Liver (tissue), 10 donors: ENCODE measurements at places on chromosomes 11 and 22. TPM values are rescaled to one million over a fixed set of nuclear protein-coding genes. Genes with fewer than 3 reads are reported as not detected.

GRCh38 chr11:69008737-69009440, 4.2 kb downstream of the MRGPRF start:
- no peak for DNase-seq

DNA sequence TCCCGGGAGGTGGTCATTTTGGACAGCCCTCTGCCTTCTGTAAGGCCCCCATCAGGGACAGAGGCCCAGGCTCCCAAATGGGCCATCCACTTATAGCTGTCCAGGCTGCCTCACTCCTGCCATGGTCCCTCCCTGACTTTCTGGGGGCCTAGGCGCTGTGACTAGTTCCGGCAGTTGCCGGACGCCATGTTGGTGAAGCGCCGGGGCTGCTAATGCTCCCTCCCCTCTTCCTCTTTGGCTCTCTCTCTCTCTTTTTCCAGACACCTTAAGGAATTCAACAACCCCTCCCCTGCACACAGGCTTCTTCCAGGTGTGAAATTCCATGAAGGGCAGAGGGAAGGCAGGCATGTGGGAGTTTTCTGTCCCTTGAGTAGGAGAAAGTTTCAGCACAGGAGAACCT, 445.6 kb downstream of the SOX6 start:
- DNase-seq = no peak

GRCh38 chr22:22877523-22878210, 9.9 kb upstream of the IGLL5 start:
- peak; percentile 68 for DNase-seq

- no peak for DNase-seq
Observed at GRCh38 chr11:82315093-82315492, 418.6 kb downstream of the FAM181B start.

DNA sequence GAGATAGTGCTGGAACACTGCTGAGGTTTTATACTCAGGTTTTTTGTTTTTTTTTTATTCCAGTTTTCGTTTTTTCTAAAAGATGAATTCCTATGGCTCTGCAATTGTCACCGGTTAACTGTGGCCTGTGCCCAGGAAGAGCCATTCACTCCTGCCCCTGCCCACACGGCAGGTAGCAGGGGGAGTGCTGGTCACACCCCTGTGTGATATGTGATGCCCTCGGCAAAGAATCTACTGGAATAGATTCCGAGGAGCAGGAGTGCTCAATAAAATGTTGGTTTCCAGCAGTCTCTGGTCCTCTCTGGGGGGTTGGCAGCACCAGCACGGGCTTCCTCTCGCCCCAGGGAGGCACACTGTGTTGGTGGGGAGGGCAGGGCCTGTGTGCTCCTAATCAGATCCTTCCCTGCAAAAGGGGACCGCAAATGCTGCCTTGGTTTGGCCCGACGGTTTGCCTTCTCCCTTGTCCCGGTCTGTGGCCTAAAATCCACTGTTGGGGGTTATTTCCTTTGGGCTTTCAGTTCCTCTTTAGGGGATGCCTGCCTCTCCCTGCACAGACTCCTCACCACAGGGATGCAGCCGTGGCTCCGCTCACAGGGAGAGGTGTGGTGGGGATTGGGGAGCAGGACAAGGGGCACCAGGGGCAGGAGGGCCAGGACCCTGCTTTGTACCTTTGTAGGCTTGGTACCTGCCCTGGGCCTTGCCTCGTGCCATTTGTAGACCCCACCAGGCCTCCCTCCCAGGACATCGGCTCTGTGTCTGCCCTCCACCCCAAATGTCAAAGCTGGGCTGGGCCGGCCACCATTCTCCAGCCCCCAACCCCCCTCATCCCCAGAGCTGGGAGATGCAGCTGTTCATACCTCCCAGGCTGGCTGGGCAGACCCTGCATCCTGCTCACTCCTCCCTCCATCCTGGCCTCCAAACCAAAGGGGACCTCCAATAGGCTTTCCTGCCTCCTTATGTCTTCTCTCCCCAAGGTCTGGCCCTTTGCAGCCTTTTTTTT, 13.5 kb downstream of the MCAT start:
- no peak for DNase-seq

- no peak for DNase-seq
Observed at GRCh38 chr11:68470304-68470811, 9.8 kb downstream of the PPP6R3 start.

- no peak for DNase-seq
Observed at GRCh38 chr22:37266581-37267134, 15.7 kb upstream of the CYTH4 start.

GRCh38 chr11:122207921-122208764, 92.1 kb upstream of the BLID start:
- no peak for DNase-seq

DNA sequence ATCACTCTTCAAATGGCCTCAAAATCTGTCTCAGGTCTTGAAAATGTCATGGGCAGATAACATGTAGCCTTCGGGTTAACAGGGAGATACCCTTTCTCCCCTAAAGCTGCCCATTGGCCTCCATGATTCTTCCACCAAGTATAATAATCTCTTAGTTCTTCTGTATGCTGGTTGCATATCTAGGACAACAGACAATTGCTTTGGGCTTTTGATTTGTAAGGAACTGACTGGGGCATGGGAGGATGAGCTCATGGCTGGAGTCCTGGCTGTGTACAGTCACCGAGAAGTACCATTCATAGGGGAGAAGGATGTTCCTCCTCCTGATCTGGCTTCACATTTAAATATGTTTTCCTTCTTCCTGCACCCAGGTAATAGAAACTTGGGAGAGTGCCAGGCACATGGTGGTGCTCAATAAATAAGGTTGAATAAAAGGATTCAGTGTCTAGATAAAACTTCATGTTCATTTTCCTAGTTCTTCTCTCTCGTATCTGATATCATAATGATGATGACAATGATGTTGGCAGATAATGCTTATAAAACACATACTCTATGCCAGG, 2.8 kb upstream of the AMPD3 start:
- DNase-seq = no peak

- DNase-seq = peak; percentile 85
Observed at GRCh38 chr11:65487467-65488272, 11.2 kb upstream of the MALAT1 start.

DNA sequence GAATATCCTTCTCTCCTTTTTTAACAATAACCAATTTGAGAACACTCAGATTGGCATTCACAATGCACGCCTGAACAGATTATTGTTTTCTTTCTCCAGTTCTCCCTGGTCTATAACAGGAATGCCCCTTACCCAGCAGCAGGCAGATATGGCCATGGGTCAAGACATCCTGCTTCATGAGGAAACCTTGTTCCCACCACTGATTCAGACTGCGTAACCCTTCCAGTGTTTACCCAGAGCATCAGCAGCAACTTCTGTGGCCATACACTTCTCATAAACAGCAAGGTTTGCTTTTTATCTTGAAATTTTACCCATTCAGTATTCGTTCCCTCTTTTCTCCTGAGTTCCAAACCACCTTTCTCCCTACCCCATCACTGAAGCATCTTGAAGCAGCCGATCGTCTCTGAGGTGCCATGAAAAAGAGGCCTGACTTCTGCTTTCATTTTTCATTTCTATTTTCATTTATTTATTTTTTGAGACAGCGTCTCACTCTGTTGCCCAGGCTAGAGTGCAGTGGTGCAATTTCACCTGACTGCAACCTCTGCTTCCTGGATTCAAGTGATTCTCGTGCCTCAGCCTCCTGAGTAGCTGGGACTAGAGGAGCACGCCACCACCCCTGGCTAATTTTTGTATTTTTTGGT, 9.6 kb downstream of the PTS start:
- no peak for DNase-seq

- DNase-seq = no peak
Observed at GRCh38 chr11:89487016-89487415, 4.2 kb downstream of the NOX4 start.

GRCh38 chr11:128733440-128734102, 39.7 kb downstream of the FLI1 start:
- DNase-seq = no peak

DNA sequence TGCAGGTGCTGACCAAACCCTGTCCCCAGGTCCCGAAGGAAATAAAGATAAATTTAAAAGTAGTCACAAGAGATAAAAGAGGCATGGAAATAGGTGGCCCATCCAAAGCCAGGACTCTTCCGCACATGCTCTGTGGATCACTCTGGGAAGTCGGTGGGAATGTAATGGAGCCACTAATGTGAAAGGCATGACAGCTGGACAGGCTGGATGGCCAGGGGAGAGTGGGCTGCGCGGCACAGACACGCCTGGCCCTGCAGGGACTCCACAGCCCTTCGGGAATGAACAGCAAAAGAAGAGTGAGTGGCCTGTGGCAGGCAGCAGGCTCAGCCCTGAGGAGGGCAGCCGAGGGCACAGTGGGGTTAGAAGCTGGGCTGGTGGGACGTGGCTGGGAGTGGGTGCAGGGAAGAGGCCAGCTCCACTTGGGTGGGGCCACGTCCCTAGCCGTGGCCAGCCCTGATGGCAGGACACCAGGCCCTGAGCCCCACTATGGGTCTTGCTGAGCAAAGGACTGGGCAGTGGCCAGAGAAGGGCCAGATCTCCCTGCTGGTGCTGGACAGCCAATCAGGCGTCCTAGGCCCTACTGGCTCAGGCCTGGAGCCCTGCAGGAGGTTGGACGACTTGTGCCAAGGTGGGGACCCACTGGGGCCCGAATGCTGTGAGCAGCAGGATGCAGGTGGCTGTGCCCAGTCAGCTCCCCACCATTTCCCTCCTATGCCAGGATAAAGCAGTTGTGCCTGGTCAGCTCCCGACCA, 31.3 kb upstream of the GNB1L start:
- DNase-seq = no peak

- no peak for DNase-seq
Observed at GRCh38 chr22:37098976-37099591, 10.4 kb downstream of the TMPRSS6 start.

DNA sequence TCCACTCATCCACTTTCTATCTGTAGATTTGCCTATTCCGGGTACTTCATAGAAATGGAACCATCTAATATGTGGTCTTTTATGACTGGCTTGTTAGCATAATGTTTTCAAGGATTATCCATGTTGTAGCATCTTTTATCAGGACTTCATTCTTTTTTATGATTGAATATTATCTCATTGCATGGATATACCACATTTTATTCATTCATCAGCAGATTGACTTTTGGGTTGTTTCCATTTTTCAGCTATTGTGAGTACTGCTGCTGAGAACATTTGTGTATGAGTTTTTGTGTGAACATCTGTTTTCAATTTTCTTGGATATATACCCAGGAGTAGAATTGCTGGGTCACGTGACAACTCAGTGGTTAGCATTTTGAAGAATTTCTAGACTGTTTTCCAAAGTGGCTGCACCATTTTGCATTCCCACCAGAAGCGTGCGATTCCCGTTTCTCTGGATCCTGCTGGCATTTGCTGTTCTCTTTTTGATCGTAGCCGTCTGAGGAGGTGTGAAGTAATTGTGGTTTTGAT, 8.9 kb downstream of the DERL3 start:
- DNase-seq = no peak

DNA sequence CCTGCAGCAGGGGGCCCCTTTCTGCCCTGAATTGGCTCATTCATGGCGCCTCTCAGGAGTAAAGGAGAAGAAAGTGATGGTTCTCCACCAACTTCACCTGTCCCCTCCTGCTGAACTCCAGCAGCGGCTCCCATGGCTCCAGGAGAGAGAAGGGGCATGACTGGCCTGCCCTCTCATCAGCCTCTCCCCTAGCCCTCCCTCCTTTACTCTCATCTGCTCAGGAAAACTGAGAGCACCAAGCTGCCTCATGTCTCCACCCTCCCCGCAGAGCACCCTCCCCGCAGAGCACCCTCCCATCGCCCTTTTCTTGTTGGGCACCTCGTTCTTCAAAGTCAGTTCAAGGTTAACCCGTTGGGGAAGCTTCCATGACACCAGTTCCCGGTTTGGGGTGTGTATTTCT, 82.1 kb upstream of the ATXN10 start:
- DNase-seq = no peak

DEFB131B gene
- not detected for total RNA-seq

CCDC116 gene
- total RNA-seq = 0.08 TPM

GTSE1 gene
- 13.9 TPM for total RNA-seq

TP53AIP1 gene
- 0.08 TPM for total RNA-seq

KBTBD3 gene
- 3.4 TPM for total RNA-seq

SYT9 gene
- 5.4 TPM for total RNA-seq

UBQLN3 gene
- total RNA-seq = 0.33 TPM

JOSD1 gene
- 20.6 TPM for total RNA-seq

RAB38 gene
- 0.59 TPM for total RNA-seq

SLC22A12 gene
- under 0.01 TPM for total RNA-seq

GGT5 gene
- total RNA-seq = 6.3 TPM

DKK3 gene
- total RNA-seq = 9.9 TPM

PANX3 gene
- not detected for total RNA-seq

LRRC56 gene
- total RNA-seq = 0.17 TPM

PARVG gene
- total RNA-seq = 12.1 TPM
